GM12865 (cell line): ENCODE measurements at places on chromosomes 2 and 18.
A peak's percentile ranks its signal among the peaks of the same experiment; 100 is the strongest.

DNA sequence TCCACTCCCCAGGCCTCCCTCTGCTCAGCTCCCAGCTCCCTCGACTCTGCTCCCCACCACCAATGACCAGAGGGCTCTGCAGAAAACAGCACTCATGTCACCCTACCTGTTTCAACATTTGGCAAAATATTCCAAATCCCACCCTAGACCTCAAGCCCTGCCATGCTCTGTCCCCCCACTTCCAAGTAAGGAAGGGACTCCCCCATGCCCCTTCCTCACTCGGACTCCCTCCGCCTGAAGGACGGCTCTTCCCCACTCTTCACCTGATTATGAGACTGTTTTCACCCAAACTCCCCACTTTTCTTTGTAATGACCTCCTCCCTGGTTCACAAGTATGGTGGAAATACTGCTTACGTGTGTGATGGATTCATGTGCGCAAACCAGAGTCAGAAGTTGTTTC, 208.4 kb downstream of the MGAT5 start:
- no peak for DNase-seq

- no peak for DNase-seq
Measured at GRCh38 chr18:78722929-78723710, 256.5 kb upstream of the SALL3 start.

- DNase-seq: no peak
Measured at GRCh38 chr18:48003426-48004349, 73.2 kb upstream of the SMAD2 start.

GRCh38 chr18:23495723-23496440, 7.4 kb upstream of the RMC1 start:
- DNase-seq: no peak

- DNase-seq: peak; percentile 18
Measured at GRCh38 chr2:118222672-118223421, 134.6 kb downstream of the INSIG2 start.

DNA sequence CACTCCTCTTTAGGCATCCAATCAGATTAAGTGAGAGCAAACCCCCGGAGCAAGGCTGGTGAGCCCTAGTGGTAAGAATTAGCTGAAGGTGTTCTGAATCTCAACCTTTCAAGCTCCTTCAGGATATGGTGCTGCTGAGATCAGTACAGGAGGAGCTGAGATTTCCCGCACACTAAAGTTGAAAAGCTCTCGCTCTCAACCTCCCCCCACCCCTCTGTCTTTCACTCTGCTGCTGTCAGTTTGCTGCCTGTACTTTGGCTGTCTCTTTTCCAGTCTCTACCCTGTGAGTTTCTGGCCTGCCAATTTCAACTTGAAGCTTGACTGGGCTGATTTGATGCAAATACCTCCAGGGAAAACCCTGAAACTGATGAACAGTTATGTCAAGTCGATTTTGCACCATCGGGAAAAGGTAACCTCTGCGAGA, 15.7 kb downstream of the ZEB2 start:
- DNase-seq: no peak

- DNase-seq: no peak
Measured at GRCh38 chr18:10265560-10266333, 188.7 kb upstream of the APCDD1 start.
